Breast epithelium (tissue), 4 donors: ENCODE measurements at places on chromosomes 13 and 19. TPM values are rescaled to one million over a fixed set of nuclear protein-coding genes. Genes with fewer than 3 reads are reported as not detected.
A peak's percentile ranks its signal among the peaks of the same experiment; 100 is the strongest.

DNA sequence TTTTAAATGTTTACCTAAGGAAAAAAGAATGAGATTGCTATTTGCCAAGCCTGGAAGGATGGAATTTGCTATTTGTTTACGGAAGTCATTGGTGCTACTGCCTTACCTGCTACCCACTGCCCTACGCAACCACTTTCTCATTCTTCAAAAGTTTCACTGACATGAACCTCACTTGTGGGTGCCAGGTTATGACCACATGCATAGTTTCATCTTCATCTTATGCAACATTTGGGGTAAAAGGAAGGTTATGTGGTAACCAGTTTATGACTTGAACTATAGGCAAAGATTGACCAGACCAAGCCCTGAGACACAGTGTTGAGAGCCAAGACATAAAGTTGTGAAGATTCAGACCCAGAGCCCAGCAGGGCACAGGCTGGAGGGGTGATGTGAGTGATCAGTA is 142.5 kb downstream of the LACC1 start:
- peak; percentile 20 for DNase-seq

DNA sequence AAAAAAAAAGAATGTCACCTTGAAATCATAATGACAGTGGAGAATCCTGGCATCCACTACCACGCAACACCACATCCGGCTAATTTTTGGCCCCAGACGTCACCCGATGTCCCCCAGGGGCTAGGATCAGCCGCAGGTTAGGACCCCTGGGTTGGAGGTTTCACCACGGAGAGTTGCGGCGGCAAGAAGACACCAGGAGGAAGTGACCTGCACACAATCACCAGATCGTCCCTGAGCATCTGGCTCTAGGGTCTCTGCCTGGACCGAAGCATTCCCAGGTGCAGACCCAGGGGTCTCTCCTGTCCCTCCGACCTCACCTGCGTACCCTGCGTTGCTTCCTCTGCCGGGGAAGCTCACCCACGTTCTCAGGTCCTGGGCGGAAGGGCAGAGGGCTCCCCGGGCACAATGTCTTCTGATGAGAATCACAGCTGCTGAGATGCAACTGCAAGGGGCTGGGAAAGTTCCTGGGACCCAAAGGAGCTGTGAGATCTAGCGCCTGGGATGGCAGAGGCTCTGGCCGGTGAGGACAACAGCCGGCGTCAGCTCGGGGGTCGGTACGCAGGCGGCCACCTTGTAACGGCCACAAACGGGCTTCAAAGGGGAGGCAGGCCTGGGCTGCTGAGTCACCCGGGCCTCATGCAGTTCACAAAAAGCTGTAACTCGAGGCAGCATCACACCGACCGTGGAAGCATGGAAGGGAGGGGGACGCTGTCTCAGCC is 111.2 kb downstream of the GADD45B start:
- no peak for DNase-seq

GRCh38 chr19:4305257-4305612 is 837 bp downstream of the FSD1 start:
- DNase-seq = no peak

DNA sequence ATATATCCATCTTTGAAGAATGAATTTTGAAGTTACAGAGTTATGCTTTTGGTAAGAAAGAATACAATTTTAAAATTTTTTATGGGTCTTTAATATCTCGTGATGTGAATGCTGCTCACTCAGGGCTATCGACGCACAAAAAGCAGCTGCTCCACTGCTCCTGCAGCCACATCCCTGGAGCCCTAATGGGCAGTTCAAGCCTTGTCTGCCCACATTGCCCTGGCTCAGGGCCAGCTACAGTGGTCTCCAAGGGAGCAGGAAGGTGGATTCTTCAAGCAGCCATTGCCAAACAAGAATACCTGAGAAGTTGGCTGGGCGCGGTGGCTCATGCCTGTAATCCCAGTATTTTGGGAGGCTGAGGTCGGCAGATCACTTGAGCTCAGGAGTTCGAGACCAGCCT is 85.8 kb downstream of the IPO5 start:
- no peak for DNase-seq

DNA sequence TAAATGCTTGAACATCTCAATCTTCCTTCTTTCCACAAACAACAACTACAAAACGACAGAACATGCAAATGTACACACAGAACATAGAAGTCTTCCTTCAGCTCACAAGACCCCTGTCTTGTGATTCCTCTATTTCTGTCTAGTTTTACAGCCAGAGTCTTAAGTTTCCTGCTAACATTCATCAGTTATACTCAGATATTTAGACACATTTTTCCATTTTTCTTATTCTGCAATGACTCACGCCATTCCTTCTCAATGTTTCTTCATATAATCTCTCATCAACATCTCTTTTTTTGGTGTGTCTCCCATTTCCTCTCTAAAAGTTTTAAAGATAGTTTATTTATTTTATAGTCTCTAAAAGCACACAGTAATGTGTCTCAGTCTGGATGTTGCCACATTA is 1872.9 kb upstream of the PCDH20 start:
- no peak for DNase-seq

COX6B2 gene
- total RNA-seq = not detected

MATK gene
- total RNA-seq = 5.2 TPM
